Fibroblast of the aortic adventitia (primary cell): ENCODE measurements at places on chromosomes 16 and 17.

- no peak for DNase-seq
Observed at GRCh38 chr16:57592591-57593003, 35.8 kb upstream of the ADGRG1 start.

DNA sequence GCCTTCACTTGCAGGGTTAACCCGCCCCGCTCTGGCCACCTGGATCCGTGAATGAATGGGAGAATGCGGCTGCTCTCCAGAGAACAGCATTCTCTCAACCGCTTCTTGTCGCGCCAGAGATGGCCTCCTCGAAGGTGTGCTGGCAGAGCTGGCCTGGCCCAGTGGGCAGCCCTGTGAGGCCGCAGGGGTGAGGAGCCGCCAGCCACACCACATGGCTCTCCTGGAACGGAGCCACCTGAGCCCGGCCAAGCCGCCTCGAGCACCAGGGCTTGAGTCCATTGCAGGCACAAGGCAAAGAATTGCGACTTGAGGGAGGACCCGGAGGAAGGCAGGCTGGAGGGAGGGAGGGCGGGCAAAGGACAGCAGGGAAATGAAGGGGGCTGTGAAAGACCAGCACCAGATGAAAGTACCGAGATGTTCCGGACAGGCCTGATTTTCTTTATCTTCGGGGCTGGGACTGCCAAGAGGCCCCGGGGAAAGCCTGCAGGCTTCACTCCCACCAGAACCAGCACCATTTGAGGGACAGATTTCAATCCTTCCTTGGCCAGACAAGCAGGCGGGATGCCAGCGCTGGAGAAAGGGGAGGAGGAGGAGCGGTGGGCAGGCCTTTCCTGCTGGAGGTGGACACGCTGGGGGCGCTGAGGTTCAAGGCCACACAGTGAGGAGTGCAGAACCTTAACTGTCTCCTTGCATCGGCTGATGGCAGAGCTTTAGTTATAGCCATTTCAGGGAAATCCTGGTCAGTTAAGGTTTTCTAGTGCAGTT, 69.4 kb downstream of the MRC2 start:
- DNase-seq, result peak; percentile 38

GRCh38 chr16:49467540-49468372, 94.2 kb downstream of the C16orf78 start:
- no peak for DNase-seq

DNA sequence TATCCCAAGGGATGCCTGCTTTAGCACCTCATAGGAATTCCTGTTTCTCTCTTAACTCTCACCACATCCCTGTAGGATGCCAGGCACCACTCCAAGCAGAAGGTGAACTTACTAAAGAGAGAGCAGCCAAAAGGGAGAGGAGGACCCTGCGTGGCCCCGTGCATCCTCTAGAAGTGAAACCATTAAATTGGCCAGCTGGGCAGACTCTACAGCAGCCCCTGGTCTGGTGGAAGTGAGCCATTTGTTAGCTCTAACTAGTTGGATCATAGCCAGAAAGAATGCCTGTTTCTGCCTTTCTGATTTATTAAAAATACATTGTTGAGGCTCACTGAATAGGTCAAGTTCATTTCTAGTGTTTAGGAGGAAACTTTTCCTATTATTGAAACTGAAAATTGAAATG, 22.3 kb downstream of the TMEM11 start:
- no peak for DNase-seq

DNA sequence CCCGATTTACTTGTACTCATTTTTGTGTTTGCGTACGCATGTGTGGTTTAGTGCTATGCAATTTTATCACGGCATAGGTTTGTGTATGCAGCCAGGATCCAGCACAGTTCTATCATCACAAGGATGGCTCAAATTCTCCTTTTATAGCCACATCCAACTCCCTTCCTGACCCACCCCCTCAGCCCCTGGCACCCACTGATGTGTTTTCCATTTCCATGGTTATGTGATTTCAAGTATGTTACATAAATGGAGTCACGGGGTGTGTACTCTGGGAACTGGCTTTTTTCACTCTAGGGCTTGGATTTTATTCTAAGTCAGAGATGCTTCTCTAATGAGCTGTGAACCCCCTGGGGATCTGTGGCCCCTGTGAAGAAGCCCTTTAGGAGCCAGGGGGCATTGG, 16.8 kb downstream of the IL4R start:
- peak; percentile 98 for DNase-seq

DNA sequence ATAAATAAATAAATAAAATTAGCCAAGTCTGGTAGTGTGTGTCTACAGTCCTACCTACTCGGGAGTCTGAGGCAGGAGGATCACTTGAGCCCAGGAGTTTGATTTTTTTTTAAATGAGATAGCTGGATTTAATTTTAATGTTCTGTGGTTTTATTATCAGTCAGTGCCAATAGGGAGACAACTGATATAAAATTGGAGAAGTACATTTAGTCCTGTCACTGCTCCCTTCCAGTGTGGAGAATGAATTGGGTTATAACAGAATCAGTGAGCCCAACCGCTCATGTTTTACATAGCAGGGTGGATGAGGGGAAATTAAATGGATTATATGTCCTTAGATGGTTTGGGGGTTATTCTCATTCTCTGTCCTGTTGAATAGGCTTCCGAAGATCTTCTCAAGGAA, 6.2 kb downstream of the NME1 start:
- no peak for DNase-seq

- no peak for DNase-seq
Observed at GRCh38 chr17:33964344-33964979, 290.6 kb upstream of the CCL2 start.

DNA sequence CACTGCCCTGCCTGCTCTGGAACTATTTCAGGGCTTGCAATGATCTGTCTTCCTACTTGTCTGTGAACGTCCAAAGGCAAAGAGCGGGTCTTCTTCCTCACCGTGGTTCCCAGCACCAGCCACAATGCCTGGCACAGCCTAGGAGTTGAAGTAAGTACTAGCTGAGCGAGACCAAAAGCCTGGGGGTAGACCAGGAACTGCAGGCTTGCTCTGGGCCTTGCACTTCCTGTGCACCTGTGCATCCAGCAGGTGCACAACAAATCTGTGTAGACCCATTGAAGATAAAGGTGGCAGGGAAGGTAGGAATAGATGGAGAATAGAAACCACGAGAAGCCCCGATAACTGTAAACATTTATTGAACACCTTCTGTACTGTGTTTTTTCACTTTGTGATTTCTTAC, 4.6 kb downstream of the FAM171A2 start:
- no peak for DNase-seq

DNA sequence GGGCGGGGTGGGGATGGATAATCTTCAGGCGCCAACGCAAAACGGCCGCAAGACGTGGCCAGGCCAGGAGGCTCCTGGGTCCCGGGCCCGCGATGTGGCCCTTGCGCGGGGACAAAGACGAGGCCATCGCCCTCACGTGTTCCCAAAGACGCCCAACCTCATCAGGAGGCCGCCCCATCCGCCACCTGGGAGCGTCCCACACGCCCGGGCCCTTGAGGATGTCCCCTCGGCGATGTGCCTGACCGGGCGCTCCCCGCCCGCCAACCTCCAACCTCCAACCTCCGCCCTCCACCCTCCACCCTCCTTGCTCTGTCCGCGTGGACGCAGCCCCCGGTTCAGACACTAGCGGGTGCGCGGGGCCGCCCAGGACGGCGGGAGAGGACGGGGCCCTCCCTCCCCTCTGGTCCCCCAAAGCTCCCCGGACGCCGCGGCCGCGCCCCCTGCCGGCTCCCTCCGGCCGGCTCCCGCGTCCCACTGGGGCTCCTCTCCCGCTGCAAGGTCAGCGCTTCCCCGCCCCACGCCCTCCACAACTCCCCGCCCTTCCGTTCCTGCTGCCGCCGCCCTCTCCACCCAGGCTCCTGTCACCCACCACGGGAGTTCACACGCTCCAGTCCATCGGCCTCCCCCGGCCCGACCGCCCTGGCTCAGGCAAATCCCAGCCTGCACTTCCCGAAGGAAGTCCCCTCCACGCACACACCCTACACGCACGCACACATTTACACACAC, 250.8 kb upstream of the RPL38 start:
- DNase-seq, result no peak

DNA sequence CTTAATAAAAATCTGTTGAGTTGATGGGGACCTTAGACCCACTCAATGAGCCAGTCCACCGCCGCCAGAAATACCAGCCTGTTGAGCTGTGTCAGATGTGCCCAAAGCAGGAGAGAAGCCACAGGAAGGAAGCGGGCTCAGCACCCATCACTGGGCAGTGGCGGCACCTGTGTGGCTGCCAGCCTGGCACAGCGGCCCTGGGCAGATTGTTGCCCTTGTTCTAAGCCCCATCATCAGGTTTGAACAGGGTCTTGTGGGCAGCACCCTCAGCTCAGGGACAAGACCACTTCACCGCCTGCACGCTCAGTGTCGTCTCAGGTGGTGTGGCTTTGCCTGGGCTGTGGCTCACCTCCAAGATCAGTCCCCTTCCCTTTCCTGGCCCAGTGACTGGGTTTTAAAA, 9.3 kb downstream of the ENDOV start:
- no peak for DNase-seq

DNA sequence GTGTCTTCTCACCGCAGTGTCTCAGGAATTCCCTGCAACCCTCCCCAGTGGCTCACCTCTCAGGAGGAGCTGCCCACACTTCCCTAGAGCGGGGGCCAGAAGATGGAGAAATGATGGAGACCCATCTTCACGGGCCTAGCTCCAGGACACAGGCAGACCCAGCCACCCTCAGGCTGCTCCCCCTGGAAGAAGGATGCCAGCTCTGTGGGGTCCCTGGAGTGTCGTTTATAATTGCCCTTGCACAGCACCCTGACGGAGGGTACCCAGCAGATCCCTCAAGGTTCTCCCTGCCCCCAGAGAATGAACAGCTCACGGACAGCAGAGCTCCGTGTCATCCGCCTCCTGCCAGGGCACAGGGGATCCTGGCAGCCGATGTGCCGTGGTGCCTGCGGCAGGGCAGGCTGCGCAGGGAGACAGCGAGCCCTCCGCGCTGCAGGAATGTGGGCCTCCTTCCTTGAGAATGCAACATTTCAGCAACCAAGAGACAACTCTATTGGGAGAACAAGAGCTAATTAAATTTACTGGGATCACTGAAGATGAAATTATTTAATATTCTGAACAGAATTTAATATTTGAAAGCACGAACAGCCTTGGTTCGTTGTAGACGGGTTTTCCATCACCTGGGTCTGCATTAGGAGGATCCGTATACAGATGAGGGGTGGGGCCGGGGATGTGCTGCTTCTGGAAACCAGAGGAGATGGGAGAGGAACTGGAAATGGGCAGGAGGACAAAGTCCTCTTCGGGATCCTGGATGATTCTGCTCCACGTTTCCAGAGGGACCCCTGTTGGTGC, 21.0 kb upstream of the RBFOX3 start:
- DNase-seq, result no peak

DNA sequence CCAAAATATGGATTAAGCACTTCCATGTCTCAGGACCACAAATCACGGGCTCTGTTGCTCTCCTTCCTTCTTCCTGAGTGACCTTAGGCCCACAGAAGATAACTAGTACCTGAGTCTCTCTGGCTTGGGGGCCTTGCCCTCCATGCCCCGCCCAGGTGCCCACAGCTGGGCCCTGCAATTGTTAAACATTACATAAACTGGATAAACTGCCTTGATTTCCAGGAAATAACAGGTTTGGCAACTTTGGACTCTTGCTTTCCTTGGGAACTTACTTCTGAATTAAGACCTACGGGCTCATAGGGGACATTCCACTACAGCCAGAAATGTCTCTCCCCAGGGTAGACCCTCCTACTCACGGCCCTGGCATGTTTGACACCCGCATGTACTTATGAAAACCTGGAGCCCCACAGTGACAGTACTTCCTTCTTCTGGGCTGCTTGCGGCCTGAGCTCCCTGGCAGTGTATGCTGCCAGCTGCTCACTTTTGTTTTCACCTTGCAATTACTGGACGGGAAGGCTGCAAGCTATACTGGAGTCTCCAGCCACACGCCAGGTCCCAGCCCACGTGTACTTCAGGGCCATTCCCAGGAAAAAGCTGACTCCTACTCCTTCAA, 2.3 kb upstream of the UBALD2 start:
- DNase-seq, result no peak

- DNase-seq, result no peak
Observed at GRCh38 chr16:88913870-88914269, 47.4 kb upstream of the PABPN1L start.
